ENCODE measurements at places on chromosomes 1 and 21.

- no peak for DNase-seq
These were observed 16.4 kb downstream of the CADM3 start for GRCh38 chr1:159187647-159188374.

DNA sequence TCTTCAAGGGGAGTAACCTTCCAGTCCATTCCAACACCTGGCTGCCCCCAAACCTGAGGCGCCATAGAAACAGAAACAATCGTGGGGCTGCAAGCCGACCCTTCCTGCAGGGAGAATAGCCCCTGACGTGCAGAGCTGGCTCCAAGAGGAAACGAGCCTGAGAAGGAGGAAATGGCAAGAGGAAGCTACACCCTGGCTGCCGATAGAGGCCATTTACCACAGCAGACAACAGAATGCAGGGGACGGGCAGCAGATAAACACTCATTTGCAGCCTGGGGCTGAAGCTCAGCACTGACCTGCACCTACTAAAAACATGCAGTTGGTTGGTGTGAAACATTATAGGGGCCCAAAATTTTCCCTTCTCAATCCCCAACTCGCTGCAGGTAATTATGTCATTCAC is 8.7 kb upstream of the TDRD10 start:
- DNase-seq, result no peak

DNA sequence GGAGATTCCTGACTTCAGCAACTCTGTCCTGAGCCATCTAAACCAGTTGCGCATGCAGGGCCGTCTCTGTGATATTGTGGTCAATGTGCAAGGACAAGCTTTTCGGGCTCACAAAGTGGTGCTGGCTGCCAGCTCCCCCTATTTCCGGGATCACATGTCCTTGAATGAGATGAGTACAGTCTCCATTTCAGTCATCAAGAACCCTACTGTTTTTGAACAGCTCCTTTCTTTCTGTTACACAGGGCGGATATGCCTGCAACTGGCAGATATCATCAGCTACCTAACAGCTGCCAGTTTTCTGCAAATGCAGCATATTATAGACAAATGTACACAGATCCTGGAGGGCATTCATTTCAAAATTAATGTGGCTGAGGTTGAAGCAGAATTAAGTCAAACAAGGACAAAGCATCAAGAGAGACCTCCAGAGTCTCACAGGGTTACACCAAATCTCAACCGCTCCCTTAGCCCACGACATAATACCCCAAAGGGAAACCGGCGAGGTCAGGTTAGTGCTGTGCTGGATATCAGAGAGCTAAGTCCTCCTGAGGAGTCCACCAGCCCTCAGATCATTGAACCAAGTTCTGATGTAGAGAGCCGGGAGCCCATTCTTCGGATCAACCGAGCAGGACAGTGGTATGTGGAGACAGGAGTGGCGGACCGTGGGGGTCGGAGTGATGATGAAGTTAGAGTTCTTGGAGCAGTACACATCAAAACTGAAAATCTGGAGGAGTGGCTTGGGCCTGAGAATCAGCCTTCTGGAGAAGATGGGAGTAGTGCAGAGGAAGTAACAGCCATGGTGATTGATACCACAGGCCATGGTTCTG is 2.3 kb downstream of the ZBTB37 start:
- peak; percentile 46 for DNase-seq

DNA sequence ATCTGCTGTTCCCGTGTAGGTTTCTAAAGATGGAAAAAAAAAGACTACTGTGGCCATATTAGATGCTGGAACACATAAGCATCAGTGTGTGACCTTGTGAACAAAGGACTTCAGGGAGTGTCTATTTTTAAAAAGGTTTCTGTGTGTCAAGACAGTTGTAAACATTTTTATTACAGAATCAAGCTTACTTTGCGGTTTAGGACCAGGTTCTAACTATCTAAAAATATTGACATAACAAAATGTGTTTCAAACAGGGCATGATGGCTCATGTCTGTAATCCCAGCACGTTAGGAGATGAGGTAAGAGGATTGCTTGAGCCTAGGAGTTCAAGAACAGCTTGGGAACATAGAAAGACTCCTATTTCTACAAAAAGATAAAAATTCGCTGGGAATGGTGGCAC is 7.1 kb upstream of the DDI2 start:
- DNase-seq, result no peak

GRCh38 chr21:29403301-29403700 is 104.6 kb downstream of the BACH1 start:
- no peak for DNase-seq

GRCh38 chr21:42722153-42722552 is 68.7 kb downstream of the PDE9A start:
- no peak for DNase-seq

DNA sequence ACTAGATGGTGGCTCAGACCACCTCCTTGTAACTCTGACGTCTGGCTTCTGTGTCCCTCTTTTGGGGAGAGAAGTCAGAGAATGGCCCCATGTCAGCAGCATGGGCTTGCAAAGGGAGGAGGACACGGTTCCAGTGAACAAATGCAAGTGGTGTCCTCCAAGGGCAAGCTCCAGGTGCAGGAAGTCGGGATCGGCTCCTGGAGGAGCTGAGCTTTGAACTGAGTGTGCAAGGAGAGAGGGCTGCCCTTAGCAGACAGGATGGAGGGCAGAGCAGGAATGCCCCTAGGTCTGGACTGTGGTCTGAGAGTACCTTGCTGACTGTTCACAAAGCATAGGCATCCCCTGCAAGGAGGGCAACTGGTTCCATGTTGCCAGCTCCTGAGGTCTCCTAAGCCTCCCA is 17.3 kb downstream of the PKP1 start:
- no peak for DNase-seq

DNA sequence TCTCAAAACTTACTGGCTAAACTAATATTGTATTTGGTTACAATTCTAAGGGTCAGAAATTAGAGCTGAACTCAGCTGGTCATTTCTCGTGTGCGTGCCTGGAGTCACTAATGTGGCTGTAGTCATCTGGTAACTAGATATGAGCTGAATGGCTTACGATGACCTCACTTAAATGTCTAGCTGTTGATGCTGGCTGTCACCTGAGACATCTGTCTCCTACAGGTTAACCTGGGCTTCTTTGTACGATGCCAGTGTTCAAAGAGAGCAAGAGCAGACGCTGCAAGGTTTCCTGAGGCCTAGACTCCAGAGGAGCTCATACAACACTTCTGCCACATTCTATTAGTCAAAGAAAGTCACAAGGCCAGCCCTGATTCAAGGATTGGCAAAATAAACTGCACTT is 17.1 kb upstream of the ALG6 start:
- DNase-seq, result no peak

- DNase-seq, result no peak
These were observed 125.0 kb upstream of the KCNK2 start for GRCh38 chr1:214957330-214958137.

- DNase-seq, result no peak
These were observed 2.6 kb downstream of the INPP5B start for GRCh38 chr1:37944086-37944763.

DNA sequence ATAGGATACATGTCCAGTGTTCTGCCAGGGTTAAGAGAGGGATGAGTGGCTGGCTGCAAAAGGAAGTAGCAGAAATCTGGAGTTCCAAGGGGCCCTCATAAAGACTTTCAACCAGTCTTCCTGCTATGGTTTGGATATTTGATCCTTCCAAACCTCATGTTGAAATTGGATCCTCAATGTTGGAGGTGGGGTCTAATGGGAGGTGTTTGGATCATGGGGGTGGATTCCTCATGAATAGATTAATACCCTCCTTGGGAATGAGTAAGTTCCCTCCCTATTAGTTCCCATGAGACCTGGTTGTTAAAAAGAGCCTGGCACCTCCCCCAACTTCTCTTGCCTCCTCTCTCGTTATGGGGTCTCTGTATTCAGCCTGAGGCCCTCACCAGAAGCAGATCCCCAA is 10.1 kb upstream of the GNG12 start:
- DNase-seq, result no peak

GRCh38 chr1:23208527-23208926 is 8.8 kb downstream of the HTR1D start:
- DNase-seq, result no peak

DNA sequence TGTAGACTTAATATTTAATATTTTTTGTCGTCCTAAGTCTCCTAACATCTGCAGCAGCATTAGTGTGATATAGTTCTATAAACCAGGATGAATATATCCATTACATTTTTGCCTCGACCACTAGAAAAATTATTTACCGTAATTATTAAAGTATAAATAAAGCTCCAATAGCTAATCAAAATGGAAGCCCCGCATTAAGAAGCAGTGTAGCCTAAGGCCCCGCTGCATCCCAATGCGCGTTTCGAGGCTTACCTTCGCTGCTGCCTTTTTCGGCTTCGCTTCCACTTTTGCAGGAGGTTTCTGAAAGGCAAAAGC is 891 bp downstream of the HMGN1 start:
- no peak for DNase-seq

- DNase-seq, result peak; percentile 53
These were observed 12.5 kb upstream of the ATF3 start for GRCh38 chr1:212595787-212596714.

DNA sequence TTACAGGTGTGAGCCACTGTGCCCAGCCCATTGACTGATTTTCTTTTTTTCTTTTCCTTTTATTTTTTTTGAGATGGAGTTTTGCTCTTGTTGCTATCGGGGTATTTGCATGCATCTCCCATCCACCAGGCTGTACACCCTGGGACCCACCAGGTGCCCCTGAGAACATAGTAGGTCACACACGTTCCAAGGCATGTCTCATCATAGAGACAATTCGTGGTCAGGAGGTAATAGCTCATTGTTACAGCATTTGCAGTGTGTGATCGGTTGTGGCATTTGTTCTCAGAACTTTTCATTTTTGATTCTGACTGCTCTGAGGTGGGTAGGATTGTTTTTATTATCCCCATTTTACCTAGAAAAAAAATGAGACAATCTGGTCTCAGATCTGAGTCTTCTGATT is 29.6 kb downstream of the BCL9 start:
- no peak for DNase-seq

DNA sequence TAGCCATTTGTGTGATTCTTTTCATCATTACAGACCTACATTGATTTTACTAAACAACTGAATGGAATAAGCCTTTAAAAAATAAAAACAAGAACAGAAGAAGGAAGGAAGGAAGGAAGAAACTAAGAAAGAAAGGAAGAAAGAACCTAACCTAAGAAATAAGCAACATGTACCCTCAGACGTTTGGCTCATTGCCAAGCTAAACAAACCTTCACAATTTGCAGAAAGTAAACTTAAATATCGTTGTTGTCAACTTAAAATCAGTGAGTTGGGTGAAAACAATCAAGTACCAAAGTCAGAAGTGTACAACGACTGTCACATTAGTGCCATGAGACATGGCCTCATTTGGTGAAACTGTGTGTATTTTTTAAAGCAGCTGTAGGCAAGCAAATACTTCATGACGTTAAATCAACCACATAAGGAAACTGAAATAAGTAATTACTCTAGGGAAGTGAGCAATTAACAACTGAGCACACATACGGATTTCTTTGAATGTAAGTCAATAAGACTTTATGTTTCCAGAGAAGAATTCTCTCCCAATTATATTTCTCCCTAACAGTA is 313.1 kb upstream of the TMPRSS15 start:
- DNase-seq, result no peak

- DNase-seq, result no peak
These were observed 45.8 kb upstream of the RGS1 start for GRCh38 chr1:192529811-192530210.

- peak; percentile 38 for DNase-seq
These were observed 290.3 kb upstream of the SGIP1 start for GRCh38 chr1:66243548-66244130.

DNA sequence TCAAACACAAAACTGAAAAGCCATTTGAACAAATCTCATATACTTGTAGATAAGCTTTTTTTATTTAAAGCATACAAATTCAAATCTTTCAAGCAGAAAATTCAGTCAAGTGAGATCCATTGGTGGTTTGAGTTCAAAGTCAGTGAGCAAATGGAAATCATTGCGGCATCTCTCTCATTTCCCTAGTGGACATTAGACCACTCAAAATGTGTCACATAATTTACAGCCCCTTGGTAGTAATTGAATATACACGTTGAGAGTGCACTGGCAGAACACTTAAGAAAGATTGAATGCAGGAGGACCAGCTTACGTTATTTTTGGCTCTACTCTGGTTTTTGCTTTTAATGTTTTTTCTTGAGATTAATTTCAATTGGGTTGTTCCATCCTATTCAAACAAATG is 633.7 kb downstream of the USP25 start:
- DNase-seq, result no peak

- no peak for DNase-seq
These were observed 132.8 kb downstream of the CASZ1 start for GRCh38 chr1:10663678-10664035.

DNA sequence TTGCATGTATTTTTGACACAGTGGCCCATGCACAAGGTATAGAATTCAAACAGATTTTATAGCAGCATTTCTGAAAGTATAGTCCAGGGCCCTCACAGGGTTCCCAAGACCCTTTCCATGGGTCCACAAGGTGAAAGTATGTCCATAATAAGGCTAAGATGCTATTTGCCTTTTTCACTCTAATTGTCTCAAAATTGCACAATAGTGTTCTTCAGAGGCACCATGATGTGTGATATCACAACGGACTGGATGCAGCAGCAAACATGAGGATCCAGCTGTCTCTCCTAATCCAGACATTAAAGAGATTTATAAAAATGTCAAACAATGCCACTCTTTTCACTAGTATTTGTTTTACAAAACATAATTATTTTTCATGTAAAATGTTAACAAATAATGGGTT is 88.8 kb upstream of the PRDX6 start:
- no peak for DNase-seq

DNA sequence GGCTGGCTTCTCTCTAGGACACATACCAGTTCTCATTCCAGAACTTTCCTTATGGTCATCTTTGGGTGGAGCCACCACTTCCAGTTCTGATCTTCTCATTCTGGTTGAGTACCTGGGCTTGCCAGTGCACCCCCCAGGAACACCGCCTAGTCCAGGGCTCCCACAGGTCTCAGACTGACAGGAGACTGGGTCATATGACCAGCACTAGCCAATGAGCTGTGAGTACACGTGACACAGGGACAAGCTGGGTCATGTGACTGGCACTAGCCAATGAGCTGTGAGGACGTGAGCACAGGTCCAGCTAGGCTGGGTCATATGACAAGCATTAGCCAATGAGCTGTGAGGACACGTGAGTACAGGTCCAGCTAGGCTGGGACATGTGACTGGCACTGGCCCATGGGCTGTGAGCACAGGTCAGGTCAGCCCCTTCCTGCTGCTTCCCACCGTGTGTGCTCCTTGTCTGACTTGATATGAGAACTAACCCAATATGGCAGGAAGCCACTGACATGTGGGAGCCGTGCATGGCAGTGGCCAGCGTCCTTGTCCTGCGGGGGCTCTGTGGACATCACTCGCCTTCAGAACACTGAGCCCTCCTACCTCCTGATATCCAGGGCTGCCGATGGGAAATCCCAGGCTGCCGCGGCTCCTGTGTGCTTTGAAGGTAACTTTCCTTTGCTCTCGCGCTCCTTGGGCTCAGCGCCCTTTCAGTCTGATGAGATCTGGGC is 22.7 kb downstream of the KRTAP10-1 start:
- DNase-seq, result peak; percentile 64

GRCh38 chr1:172530000-172530399 is 3.0 kb upstream of the SUCO start:
- no peak for DNase-seq

DNA sequence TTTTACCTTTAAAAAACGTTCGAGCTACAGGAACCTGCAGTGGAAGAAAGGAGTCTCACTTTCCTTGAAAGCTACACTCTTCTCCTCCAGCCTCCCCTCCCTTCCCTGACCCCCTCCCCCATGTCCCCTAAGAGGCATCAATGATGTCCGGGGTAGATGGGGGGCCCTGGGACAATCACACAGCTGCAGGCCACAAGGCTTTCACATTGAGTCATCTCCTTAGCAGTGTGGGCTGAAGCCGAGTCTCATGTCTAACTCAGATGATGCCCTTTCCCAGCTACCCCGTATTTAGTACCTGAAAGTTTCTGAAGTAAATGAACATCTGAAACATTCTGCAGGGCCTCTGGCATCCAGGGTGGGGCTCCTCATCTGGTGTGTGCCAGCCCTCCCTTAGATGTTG is 6.3 kb upstream of the GPR25 start:
- DNase-seq, result peak; percentile 72
